Type B pancreatic cell (in vitro differentiated cells): ENCODE measurements at places on chromosomes 1 and 21. TPM values are rescaled to one million over a fixed set of nuclear protein-coding genes. Genes with fewer than 3 reads are reported as not detected.

DNA sequence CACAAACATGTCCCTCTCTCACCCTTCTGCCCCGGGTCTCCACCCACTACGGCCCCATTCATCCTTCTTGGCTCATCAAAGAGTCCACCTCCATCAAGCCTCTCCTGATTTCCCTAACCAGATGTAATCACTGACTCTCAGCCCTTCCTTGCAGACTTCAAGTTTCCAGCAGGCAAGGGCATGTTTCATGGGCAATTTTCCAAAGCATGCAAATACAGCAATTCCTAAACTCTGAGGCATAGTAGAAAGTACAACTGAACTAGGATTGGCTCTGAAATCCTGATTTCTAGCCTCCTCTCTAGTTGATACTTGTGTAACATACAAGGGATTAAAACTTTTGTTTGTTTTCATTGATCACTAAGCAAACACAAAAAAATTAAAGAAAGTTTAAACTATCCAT lies 109.1 kb upstream of the GADD45A start:
- no peak overlapping the region for H3K4me3 ChIP-seq
- no peak overlapping the region for H3K27ac ChIP-seq

- no peaks in the 10 kb centered on the region for H3K4me1 ChIP-seq
- no peak overlapping the region for H3K4me3 ChIP-seq
- DNase-seq: no peak
- no peak overlapping the region for H3K27ac ChIP-seq
- H3K27me3 ChIP-seq: no peaks in the 10 kb centered on the region
Observed at GRCh38 chr1:207801819-207802218, 50.0 kb downstream of the CD46 start.

DNA sequence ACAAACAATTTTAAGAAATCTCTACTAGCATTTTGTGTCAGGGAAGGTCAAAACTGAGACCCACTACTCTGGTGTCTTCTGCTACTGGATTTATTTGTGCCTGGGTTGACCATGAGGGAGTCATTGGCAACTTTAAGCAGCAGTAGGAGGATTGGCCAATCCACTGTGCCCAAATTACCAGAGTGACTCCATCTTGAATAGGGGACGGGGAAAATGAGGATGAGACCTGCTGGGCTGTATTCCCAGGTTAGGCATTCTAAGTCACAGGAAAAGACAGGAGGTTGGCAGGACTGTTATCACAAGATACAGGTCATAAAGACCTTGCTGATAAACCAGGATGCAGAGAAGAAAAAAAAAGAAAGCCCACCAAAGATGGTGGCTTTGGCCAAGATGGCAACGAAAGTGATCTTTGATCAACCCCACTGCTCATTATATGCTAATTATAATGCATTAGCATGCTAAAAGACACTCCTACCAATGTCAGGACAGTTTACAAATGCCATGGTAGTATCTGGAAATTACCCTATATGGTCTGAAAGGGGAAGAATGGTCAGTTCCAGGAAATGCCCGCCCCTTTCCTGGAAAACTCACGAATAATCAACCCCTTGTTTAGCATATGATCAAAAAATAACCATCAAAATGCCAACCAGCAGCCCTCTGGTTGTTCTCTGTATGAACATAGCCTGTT lies 200.9 kb downstream of the LTN1 start:
- no peaks in the 10 kb centered on the region for H3K4me1 ChIP-seq
- no peak overlapping the region for H3K27ac ChIP-seq
- H3K36me3 ChIP-seq: no peaks in the 10 kb centered on the region
- no peak for DNase-seq
- no peak overlapping the region for H3K4me3 ChIP-seq

DNA sequence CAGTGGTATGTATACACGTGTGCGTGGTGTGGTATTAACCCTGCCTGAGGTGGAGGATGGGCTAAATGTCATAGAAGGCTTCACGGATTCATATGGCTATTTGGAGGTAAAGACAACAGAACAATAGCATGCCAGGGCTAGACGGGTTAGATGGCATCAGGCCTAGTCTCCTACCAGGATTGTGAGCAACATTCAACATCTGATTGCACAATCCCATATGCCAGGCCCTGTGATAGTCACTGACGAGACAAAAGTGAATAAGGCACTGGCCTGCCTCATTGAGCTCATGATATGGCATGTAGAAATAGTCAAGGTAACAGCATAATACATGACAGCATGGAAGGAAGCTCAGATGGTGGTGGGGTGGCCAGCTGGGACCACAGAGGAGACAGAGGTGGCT lies 167.1 kb upstream of the BEND5 start:
- no peaks in the 10 kb centered on the region for H3K36me3 ChIP-seq
- no peak overlapping the region for H3K4me3 ChIP-seq
- no peak for DNase-seq
- peaks cover 3% of the 10 kb centered on the region for H3K27me3 ChIP-seq
- H3K4me1 ChIP-seq: no peaks in the 10 kb centered on the region
- no peak overlapping the region for H3K27ac ChIP-seq

DNA sequence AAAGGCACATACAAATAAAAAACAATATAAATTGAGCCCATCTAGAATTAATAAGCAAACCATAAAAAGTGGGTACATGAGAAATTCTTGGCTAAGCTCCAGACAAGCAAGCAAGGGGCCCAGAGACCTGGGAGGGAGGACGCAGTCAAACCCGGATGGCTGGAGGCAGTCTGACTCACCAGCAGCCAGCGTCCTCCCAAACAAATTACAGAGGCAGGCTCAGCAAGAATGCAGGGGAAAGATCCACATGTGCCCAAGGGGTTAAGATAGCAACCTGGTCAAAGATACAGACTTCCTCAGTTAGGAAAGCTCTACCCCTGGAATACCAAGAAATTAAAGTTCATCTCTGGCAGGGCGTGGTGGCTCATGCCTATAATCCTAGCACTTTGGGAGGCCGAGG lies 7.4 kb upstream of the TIAM1 start:
- H3K27ac ChIP-seq: peak overlapping the region; percentile 48
- H3K27me3 ChIP-seq: peaks cover 3% of the 10 kb centered on the region
- peaks cover 3% of the 10 kb centered on the region for H3K36me3 ChIP-seq

GRCh38 chr1:53878492-53879105 lies 11.0 kb downstream of the YIPF1 start:
- no peak overlapping the region for H3K4me3 ChIP-seq
- H3K27ac ChIP-seq: no peak overlapping the region
- DNase-seq: no peak
- no peaks in the 10 kb centered on the region for H3K4me1 ChIP-seq

GRCh38 chr1:9886092-9886742 lies 23.9 kb downstream of the CTNNBIP1 start:
- H3K4me3 ChIP-seq: no peak overlapping the region
- no peaks in the 10 kb centered on the region for H3K27me3 ChIP-seq
- H3K36me3 ChIP-seq: peaks cover 3% of the 10 kb centered on the region
- peaks cover 38% of the 10 kb centered on the region for H3K4me1 ChIP-seq

The TTC13 gene
- total RNA-seq: 14.6 and 20.6 TPM in 2 replicates

DNA sequence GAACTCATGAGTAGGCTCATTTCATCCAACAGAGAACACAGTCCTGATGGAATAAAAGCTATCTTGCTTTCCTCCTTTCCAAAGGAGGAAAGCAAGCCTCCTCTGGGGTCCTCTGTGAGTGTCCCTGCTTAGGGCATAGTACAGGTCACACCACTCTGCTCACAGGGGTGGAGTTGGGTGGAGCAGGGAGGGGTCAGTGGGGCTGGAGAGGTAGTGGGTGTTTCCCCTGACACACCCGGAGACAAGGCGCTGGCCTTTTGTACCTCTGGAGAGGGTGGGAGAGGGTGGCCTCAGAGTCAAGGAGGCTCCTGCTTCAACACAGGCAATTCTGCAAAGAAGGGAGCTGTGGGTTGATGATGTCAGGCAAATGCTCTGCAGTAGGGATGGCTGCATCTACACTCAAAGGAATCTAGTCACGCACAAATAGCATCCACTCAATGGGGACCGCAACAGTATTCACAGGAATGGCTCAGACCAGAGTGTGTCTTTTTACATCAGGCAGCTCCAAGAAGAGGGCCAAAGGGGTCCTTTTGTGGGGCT lies 58.6 kb upstream of the PLXNA2 start:
- H3K27ac ChIP-seq: no peak overlapping the region
- H3K27me3 ChIP-seq: peaks cover 5% of the 10 kb centered on the region
- DNase-seq: no peak
- H3K4me1 ChIP-seq: no peaks in the 10 kb centered on the region
- no peak overlapping the region for H3K4me3 ChIP-seq

DNA sequence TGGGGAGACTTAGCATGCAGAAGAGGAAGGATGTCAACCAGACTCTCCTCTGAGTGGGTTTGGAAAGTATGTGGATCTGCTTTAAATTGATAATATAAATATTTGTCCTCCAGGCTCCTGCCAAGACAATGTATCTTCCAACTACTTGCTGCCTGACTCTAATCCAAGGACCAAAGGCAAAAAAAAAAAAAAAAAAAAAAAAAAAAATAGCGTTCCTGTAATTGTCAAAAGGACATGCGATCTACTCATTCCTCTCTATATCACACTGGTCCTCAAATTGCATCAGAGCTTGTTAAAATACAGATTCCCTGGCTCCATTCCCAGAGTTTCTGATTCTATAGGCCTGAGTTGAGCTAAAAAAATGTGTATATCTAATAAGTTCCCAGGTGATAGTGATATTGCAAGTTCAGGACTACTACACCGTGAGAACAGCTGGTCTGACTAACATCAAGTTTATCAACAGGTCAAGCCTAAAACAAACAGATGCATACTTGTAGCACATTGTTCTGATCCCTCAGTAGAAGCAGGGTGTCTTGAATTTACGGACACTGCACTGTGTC lies 141.3 kb downstream of the TNR start:
- no peak for DNase-seq
- H3K4me3 ChIP-seq: no peak overlapping the region
- no peaks in the 10 kb centered on the region for H3K4me1 ChIP-seq
- H3K27me3 ChIP-seq: peaks cover 64% of the 10 kb centered on the region
- no peak overlapping the region for H3K27ac ChIP-seq
- H3K36me3 ChIP-seq: no peaks in the 10 kb centered on the region

GRCh38 chr1:203985676-203986075 lies 87.2 kb upstream of the SOX13 start:
- DNase-seq: no peak
- H3K27me3 ChIP-seq: no peaks in the 10 kb centered on the region
- H3K4me1 ChIP-seq: peaks cover 5% of the 10 kb centered on the region
- peak overlapping the region; percentile 68 for H3K27ac ChIP-seq
- H3K4me3 ChIP-seq: peak overlapping the region; percentile 44
- no peaks in the 10 kb centered on the region for H3K36me3 ChIP-seq

GRCh38 chr21:8998946-8999681 lies 1522.3 kb upstream of the TPTE start:
- no peaks in the 10 kb centered on the region for H3K4me1 ChIP-seq
- no peak overlapping the region for H3K27ac ChIP-seq
- H3K27me3 ChIP-seq: no peaks in the 10 kb centered on the region
- no peak for DNase-seq
- H3K4me3 ChIP-seq: no peak overlapping the region

DNA sequence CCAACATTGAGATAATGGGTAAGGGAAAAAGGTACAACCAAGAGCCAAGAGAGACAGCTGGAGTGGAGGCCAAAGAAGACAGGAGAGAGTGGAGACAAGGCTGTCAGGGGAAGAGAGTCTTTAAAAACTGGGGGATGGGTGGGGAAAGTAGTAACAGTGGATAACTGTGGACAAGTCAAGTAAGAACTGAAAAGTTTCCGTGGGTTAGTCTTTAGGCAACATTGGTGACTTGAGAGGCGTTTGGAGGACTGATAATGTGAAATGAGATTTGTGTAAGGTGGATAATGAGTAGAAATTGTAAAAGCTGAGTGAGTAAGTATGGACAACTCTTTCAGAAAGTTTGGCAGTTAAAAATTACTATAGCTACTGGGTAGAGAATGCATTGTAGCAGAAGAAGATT lies 10.4 kb downstream of the PPP2R5A start:
- DNase-seq: no peak
- H3K4me3 ChIP-seq: no peak overlapping the region
- H3K36me3 ChIP-seq: peaks cover 3% of the 10 kb centered on the region
- H3K27ac ChIP-seq: no peak overlapping the region
- peaks cover 23% of the 10 kb centered on the region for H3K4me1 ChIP-seq

- H3K4me3 ChIP-seq: no peak overlapping the region
- no peaks in the 10 kb centered on the region for H3K36me3 ChIP-seq
- H3K27ac ChIP-seq: peak overlapping the region; percentile 93
Observed at GRCh38 chr1:234488054-234489006, 9.4 kb upstream of the TARBP1 start.

DNA sequence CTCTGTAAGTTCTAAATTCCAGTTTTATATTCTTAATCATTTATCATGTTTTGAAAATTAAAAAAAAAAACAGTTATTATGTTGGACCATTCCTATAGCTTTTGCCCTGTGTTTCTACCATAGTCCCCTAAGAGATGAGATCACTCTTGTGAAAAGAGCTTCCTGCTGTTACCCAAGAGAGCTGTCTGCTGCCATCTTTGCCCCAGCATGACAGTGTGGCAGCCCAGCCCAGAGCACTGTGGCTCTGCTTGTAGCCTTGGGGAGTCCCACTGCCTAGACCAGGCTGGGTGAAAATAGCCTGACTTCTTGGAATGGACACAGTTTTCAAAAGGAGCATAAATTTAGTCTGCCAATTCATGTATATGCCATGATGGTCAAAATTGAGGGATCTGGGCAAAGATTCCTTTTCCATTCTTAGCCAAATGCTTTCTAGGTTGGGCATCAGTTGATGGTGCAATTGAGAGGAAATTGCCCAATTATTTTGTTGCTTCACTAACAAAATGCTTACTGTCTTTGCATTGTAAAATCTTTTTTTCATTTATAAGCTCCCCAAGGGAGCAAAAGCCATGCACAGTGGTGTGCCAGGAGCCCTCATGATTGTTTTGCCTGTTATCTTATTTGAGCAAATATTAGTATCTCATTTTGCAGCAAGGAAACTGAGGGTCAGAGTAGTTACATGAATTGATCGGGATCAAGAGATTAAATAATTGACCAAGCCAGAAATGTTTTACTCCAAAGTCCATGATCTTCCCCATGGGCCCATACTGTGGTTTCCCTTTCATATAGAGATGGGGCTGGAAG lies 72.8 kb downstream of the ETS2 start:
- H3K36me3 ChIP-seq: no peaks in the 10 kb centered on the region
- H3K27me3 ChIP-seq: no peaks in the 10 kb centered on the region
- no peak overlapping the region for H3K27ac ChIP-seq
- no peak overlapping the region for H3K4me3 ChIP-seq

DNA sequence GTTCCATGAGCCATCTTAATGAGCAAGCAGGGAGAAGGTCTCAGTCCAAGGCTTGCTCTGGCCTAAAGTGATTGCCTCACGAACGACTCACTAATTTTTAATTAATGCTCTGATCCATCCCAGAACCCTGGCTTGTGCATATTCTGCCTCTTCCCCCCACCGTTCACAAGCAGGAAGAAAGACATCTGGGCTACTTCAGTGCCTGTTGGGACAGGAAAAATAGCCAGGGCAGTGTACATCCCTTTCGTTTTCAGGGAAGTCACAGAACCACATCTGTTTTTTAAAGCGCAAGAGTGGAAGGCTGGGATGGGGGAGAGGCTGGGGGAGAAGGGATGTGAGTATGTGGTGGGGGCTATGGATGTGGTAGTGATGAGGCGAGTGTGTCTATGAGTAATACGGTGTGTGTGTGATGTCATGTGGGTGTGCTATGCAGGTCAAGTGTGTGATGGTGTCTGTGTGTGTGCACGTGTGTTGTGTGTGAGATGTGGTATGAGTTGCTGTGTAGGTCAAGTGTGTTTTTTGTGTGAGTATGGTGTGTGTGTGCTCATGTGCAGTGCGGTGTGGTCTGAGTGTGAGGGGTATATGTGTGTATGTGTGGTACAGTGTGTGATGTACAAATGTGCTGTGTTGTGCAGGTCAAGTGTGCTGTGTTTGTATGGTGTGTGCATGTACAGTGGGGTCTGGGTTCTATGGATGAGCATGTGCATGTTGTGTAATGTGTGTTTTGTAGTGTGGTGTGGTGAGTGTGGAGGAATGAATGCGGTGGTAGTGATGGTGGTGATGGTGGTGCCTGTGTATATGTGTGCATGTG lies 64.9 kb upstream of the SYT6 start:
- no peak for DNase-seq
- no peak overlapping the region for H3K4me3 ChIP-seq
- H3K36me3 ChIP-seq: no peaks in the 10 kb centered on the region
- H3K27me3 ChIP-seq: peaks cover 12% of the 10 kb centered on the region
- H3K27ac ChIP-seq: no peak overlapping the region
- no peaks in the 10 kb centered on the region for H3K4me1 ChIP-seq
